ENCODE measurements at places on chromosomes 7 and 10. TPM values are rescaled to one million over a fixed set of nuclear protein-coding genes. Genes with fewer than 3 reads are reported as not detected.

Gene AOAH
- 7.2 TPM for total RNA-seq

- DNase-seq: no peak
Measured at GRCh38 chr7:33193308-33193864, 64.0 kb downstream of the BBS9 start.

- DNase-seq: no peak
Measured at GRCh38 chr10:95397747-95398146, 106.9 kb upstream of the PDLIM1 start.

- DNase-seq: no peak
Measured at GRCh38 chr10:87596351-87596750, 63.3 kb upstream of the PAPSS2 start.

DNA sequence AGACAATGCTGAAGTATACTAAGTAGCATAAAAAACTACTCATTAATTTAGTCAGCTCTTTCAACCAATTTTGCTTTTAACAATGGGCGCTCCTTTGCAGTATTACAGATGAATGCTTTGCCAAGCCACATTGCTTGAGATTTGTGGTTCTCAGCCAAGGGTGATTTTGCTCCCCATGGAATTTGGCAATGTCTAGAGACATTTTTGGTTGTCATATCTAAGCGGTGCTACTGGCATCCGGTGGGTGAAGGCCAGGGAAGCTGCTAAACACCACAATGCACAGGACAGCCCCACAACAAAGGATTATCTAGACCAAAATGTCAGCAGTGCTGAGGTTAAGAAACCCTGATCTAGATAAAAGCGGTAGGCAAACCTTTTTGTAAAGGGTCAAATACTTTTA lies 112.0 kb downstream of the UBE2H start:
- no peak for DNase-seq
